ENCODE measurements at places on chromosomes 11 and 22.

DNA sequence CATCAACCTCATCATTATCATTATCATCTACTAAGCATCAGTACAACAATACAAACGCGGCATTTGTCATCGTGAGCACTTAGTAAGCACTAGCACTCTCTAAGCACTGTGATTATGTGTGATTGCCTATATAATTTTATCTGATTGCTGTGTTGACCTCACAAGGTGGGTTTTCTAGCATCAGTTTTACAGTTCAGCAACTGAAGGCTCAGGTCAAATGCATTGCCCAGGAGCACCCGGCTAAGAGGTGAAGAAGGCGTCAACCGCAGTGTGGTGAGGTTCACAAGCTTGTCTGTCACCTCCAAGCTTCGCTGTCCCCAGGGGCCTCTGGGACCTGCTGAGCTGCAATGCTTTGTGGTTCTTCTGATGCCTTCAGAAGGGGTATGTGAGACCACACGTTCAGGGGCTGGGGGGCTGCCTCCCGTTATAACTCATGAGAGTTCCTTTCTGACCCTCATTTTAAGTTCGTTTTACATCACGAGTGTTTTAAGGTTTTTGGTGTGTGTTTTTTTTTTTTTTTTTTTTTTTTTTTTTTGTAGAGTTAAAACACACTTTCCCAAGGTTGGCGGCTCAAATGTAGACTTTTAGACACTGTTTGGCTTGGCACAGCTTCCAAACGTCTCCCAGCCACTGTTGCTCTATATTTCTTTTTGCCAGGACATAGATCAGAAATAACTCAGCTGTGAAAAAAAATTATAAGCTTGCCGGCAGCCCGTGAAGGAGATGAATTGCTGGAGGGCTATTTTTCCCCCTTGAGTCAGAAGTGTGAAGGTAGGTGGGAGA is 33.8 kb upstream of the SCUBE1 start:
- DNase-seq = no peak

GRCh38 chr11:63564056-63564774 is 1.0 kb upstream of the PLAAT2 start:
- no peak for DNase-seq

GRCh38 chr22:50305923-50306566 is 1.4 kb downstream of the PLXNB2 start:
- no peak for DNase-seq

- no peak for DNase-seq
These were observed 35.5 kb upstream of the LRRC55 start for GRCh38 chr11:57146301-57146700.

DNA sequence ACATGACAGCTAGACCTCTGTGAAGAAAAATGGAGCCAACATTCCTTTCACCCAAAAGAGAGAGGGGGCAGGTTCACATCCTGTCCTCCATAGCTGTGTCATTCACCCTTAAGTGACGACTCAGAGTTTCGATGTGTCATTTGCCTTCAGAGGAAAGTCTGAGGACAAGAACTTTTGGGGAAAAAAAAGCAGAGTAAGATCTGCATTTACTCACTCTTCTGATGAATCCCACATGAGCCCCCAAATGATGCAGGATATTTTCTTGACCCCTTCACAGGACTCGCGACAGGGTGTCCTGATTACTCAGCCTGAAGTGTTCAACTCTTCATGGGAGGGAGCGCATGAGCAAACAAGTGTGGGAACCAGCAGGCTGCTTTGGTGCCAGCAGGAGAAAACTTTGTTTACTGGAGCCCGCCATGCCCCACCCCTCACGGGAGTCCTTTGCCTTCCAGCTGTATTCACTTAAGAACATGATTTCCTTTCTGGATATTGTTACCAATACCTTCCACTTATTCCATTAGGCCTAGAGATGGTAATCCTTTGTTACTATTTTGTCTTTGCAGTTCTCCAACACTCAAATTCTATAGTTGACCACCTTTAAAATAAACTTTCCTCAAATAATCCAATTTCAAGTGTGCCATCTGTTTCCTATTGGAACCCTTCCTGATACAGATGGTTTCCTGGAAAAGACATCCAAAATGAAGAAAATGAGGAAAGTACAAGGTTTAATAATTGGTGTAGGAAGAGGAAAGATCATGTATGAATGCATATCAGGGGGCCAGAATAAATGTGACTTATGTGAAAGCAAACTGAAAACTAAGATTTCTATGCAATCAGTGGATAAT is 729.8 kb downstream of the FAM181B start:
- no peak for DNase-seq

GRCh38 chr11:9626496-9627394 is 37.1 kb upstream of the SWAP70 start:
- DNase-seq = no peak

- no peak for DNase-seq
These were observed 18.4 kb downstream of the NEAT1 start for GRCh38 chr11:65440831-65441499.

- no peak for DNase-seq
These were observed 16.0 kb upstream of the TMA7B start for GRCh38 chr22:39943953-39944872.

DNA sequence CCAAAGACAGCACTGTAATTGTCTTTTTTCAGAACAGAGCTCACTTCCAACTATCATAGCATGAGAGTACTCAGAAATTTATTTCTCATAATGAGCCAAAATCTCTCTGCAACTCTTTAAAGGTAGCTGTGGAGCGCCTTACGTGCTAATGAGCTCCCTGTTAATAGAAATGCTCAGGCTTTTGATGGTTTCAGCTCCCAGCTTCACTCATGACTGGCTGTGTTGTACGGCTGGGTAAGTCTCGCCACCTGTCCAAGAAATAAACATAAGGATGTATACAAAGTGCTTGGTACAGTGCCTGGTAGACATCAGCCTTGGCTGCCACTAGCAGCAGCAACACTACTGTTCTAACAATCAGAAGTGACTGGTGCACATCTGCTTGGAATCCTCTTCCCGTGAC is 109.4 kb downstream of the LDLRAD3 start:
- DNase-seq = no peak

GRCh38 chr11:95088946-95089619 is 563 bp upstream of the ENDOD1 start:
- no peak for DNase-seq

DNA sequence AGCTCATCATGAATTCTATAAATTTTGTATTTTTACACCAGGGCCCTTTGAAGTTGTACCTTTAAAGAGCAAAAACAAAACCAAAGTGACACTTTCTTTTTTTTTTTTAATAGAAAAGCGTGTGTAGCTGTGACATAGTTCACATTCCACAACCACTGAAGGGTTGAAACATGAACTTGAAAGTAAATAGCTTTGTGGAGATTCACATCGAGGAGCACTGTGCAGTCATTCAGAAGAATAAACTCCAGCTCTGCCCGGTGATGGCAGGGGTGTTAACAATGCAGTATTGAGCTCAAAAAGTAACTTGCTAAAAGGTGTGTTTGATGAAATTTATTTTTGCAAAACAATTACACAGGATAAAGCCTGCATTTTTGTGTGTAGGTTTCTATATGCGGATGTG is 1166.2 kb downstream of the TBC1D22A start:
- DNase-seq = no peak

DNA sequence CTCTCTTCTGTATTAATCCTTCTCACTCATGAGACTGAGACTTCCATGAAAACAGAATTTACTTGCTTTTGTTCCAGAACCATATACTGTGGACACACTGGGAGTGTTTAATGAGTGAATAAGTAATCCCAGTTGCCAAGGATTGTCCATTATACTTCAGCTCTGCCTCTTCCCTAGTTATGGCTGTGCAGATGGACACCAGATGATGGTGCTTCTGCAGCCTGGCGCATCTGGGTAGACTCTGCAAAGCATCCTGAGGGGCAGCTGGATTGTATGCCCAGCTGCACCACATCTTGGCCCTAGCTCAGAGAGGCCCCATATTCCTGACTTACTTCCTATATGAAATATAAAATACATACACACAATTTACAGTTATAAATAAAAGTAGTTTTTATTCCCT is 43.5 kb downstream of the DBX1 start:
- no peak for DNase-seq

DNA sequence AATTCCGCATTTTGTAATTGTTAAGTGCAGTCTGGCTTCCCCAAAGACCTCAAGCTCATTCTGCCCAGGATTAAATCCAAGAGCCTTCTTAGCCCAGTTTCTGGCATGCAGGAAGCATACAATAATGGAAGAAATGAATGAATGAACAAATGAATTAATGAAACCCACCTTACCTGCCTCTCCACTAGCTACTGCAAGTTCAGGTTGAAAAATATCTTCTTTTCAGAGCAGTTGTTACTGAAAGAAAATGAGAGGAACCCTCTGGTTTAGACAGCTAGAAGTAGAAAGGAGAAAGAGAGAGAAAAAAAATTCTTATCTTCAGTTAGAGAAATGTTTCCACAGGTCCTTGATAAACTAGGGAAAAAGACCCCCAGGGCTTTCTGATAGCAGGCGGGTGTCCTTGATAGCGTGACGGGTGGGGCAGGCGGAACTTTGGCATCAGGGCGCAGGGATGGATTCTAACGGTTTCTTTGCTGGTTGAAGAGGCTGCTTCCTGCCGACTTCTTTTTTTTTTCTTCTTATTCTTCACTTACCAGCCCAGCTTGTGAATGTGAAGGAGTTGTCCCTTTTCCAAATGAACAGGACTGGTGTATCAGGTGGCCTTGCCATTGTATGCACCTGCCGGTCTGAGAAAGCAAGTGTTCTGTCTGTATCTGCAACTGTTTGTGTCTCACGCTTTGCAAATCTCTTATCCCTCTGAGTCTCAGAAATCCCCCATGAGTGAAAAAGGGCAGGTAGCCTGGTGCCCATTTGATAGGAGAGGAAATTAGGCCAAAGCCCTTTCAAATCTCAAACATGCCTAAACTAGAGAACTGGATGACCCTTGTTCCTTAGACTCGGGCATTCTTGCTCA is 10.0 kb downstream of the LMO2 start:
- no peak for DNase-seq

GRCh38 chr22:38823076-38823475 is 20.8 kb downstream of the NPTXR start:
- no peak for DNase-seq

- DNase-seq = no peak
These were observed 19.2 kb downstream of the TP53I11 start for GRCh38 chr11:44931466-44931865.

DNA sequence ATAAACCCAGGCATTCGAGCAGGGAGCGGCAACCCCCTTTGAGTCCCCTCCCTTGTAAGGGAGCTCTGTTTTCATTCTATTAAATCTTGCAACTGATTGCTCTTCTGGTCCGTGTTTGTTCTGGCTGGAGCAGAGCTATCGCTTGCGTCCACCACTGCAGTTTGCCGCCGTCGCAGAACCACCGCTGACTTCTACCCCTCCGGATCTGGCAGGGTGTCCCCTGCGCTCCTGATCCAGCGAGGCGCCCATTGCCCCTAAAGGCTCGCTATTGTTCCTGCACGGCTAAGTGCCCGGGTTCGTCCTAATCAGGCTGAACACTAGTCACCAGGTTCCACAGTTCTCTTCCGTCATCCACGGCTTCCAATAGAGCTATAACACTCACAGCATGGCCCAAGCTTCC is 10.4 kb upstream of the MS4A7 start:
- no peak for DNase-seq

DNA sequence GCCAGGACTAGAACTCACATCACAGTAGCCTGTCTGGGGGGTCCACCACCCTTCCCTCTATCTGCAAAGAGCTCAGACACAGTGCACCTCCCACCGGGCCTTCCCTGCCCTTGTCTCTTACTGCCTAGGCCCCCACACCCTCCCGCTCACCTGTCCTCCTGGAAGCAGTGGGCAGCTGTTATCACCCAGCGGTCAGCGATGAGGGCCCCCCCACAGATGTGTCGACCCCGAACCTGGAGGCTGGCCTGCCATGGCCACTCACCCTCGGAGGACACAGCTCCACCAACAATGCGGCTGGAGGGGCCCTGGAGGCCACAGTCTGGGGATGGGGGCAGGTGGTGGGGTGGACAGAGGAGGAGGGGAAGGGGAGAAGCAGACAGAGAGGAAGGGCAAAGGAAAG is 18.8 kb downstream of the KCTD17 start:
- DNase-seq = no peak

- no peak for DNase-seq
These were observed 79.5 kb upstream of the TTC12 start for GRCh38 chr11:113234888-113235287.

DNA sequence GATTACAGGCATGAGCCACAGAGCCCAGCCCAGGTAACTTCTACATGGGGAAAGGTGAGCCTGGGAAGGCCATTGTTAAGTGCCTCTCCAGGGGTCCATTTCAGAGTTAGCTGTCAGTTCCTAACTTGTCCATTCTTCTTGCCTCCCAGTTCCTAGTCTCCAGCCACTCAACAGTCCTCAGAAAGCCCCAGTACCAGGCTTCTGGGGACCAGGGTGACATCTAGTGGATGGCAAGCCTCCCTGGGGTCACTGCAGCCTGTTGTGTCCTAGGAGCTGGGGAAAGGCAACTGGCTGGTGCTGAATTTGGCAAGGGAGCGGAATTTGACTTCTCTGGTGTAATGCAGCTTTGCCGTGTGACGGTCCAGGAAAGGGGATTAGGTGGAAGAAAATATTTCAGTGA is 2.1 kb downstream of the LGALS12 start:
- no peak for DNase-seq

DNA sequence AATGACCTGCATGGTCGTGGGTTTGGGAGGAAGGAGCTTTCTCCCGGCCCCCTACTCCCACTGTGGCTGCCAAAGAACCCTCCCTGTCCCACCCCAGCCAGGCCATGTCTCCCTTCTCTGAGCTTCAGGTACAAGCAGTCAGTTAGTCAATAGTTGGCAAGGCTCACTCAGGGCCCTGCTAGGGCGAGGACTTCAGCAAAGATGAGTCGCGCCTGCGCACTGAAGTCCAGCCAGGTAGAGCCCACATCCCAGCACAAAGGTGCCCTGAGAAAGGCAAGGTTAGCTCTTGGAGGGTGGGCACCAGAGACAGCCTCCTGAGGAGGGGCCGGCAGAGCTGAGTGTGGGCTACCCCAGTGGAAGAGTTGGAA is 11.1 kb downstream of the C11orf86 start:
- DNase-seq = no peak

- no peak for DNase-seq
These were observed 5.3 kb downstream of the SIDT2 start for GRCh38 chr11:117183724-117184349.

DNA sequence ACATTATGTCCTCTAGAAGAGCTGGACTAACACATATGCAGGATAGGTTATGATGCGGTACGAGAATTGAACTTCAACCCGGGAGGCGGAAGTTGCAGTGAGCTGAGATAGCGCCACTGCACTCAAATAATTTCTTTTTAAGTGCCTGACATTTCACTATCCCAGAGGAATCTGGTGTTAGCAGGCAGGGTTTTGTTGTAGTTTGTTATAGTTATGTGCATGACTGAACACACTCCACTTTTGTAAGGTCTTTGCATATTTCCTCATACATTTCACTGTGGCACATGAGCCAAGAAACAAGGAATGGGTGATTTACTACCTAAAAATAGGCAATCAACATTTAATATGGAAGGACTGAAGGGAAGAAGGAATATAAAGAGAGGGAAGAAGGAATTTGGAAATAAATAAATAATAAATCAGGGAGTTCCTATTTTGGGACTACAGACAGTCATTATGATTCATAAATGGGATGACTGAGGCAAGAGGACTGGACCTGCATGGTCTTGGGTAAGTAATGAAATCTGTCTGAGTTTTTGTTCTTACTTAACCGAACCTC is 8.7 kb upstream of the HIPK3 start:
- DNase-seq = no peak

GRCh38 chr22:22069450-22070370 is 87.1 kb upstream of the TOP3B start:
- DNase-seq = no peak
